ENCODE measurements at places on chromosomes 5 and 9.

DNA sequence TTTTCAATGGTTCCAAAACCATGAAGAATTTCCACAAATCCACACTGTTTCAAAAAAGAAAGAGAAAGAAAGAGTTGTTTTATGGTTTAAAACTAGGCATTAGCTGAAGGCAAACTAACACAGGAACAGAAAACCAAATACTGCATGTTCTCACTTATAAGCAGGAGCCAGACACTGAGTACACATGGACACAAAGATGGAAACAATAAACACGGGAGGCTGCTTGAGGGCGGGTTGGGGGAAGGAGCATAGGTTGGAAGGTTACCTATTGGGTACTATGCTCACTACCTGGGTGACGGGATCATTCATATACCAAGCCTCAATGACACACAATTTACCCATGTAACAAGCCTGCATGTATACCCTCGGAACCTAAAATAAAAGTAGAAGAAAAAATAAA is 45.0 kb downstream of the SEMA6A start:
- no peak for DNase-seq

DNA sequence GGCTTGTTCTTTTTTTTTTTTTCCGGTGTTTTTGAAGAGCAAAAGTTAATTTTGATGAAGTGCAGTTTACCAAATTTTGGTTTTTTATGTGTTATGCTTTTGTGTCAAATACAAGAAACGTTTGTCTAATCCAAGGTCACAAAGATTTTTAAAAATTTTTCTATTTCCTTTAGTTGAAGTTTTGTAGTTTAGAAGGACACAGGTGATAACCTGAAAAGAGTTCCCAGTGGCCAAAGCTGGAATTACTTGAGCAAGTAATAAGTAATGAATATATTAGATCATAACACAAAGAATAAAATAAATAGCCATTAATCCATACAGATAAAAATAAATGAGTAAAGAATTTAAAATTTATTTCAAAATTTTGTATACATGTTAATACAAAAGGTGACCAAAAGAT is 71.5 kb downstream of the FCHO2 start:
- no peak for DNase-seq

DNA sequence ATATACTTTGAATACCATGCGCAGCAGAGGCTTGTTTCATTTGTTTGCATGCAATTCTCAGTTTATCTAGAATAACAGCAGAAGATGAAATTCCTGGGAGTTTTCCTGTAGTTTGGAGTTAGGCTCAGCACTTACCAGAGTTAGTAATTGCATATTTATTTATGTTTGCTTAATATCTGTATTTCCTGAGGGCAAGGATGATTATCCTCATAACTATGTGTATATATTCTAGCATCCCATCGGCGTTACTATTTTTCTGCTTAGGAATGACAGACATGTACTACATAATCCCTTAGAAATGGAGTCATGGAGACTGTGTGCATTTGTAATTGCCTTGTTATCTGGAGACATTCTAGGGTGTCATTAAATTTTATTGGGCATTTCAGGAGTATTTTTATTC is 1184.8 kb downstream of the DTWD2 start:
- DNase-seq = no peak

- DNase-seq = no peak
These were observed 19.9 kb downstream of the ELL2 start for GRCh38 chr5:95941756-95942155.

DNA sequence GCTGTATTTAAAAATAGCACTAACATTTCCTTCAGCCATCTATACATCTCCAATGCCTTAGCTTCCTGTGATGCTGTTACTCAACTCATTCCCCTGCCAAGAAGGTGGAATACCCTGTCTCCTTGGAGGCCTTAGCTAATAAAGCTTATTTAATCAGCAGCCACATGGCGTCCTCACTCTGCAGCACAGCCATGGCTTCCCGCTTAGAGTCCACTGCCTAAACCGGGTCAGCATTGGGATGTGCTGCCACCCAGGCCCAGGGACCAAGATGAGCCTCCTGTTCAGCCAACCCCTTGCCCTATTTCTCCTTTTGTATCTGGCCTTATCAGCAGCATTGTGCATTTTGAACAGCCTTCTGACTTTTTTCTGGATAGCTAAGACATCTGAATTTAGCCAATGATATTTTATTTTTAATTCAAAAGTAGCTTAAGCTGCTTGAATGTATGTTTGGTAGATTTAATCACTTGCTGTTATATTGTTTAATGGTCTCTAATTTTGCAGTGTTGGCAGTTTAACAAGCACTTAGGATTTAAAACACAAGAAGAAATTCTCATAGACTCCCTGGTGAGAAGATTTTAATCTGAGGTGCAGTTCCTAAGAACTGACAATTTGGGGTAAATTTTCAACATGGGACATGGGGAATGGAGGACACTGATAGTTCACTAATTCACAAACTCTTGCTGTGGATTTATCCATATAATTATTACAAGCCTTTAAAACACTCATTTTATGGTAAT is 113.0 kb downstream of the RPS23 start:
- DNase-seq = no peak

DNA sequence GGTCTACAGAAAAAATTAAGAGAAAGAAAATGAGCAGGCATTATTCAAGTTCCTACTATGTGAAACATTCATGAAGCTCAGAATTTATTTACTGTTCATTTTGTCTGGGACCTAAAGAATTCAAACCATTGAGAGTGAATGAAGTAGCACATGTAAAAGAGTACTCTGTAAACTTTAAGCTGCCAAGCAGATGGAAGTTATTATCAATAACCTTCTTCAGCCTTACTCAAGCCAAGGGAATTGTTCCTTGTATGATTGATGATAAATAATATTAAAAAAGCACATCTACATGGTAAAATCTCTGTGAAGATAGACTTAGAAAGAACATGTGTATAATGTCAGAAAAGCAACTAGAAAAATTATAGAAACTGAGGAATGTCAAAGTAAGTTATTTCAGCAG is 17.8 kb upstream of the GLIS3 start:
- no peak for DNase-seq

- no peak for DNase-seq
These were observed 44.3 kb downstream of the SMARCA2 start for GRCh38 chr9:2059274-2059929.

DNA sequence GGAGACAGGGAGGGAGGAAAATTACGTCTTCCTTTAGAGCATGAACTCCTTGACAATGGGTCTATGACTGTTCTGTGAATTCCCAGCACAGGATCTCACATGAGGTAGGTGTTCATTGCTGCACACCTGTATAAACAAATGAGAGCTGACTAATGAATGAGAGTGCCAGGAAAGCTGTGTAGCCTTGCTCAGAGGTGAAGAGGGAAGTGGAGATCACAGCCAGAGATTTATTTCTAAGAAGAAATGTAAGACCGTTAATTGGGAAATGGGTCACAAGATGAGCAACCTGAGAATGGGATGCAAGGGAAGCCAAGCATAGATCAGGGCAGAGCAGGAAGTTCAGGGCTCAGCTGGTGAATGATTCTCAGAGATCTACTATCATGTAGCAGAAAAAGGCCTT is 295.1 kb downstream of the CDK5RAP2 start:
- DNase-seq = no peak

GRCh38 chr5:132462856-132463745 is 27.5 kb downstream of the IRF1 start:
- DNase-seq = no peak

DNA sequence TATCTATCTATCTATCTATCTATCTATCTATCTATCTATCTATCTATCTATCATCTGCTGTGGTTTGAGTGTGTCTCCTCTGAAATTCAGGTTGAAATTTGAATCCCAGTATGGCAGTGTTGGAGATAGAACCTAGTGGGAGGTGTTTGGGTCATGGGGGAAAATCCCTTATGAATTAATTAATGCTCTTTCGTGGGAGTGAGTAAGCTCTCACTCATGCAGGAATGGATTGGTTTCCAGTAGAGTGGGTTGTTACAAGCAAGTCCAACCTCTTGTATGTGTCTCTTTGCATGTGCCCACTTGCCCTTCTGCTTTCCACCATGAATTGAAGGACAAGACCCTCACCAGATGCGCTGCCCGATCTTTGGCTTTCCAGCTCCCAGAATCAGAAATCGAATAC is 113.0 kb downstream of the ANXA1 start:
- no peak for DNase-seq

DNA sequence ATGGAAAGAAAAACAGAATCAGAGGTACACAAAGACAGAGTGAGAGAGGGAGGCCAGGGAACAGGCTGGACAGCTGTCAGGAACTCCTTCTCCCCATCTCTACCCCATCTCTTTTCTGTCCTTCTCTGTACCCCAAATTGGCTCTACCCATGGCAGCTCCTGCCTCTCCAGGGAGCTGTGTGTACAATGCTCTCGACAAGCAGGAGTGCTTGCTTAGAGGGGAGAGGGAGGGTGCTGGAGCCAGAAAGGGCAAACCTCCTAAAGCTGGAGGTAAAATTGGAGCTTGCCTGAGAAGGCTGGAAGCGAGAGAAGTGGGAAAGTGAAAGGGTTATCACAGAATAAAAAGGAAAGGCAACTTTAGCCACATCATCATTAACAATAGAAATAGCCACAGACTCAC is 6.4 kb downstream of the TPM2 start:
- no peak for DNase-seq

DNA sequence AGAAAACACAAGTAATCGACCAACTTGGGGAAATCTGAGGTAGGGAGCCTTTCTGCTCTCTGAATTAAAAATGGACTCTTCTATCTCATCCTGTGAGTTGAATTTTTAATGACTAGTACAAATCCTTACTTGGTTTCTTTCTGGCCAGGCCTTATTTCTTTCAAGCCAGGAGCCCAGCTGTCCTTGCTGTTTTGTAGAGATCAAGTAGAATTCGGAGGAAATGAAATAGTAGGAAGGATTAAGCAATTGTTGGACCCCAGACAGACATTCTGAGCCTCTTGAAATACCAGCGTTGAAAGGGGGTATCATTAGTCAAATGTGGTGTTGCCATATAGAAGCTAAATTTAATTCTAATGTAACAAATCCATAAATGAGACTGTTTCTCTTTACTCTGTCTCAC is 53.7 kb upstream of the SMIM15 start:
- DNase-seq = no peak

GRCh38 chr5:79464695-79465332 is 49.1 kb downstream of the HOMER1 start:
- DNase-seq = no peak
